ENCODE measurements at places on chromosomes 5 and 9.

DNA sequence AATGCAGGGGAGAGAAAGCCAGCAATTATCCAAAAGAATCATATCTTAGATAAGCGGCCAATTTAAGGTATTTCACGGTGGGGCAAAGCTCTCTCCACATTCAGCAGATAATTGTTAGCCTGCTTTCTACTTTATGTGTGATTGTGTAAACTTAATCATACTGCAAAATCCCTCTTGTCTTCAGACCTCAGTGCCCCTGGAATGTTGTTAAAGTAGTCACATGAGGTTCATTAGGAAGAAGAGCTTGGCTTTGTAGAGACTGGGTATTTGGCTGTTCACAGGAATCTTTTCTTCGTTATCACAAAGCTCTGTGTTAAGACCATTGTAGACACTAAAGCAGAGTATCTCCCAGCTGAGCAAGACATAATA, 127.0 kb downstream of the RFK start:
- no peak for DNase-seq

GRCh38 chr5:65394087-65394486, 87.6 kb downstream of the ADAMTS6 start:
- DNase-seq: no peak

DNA sequence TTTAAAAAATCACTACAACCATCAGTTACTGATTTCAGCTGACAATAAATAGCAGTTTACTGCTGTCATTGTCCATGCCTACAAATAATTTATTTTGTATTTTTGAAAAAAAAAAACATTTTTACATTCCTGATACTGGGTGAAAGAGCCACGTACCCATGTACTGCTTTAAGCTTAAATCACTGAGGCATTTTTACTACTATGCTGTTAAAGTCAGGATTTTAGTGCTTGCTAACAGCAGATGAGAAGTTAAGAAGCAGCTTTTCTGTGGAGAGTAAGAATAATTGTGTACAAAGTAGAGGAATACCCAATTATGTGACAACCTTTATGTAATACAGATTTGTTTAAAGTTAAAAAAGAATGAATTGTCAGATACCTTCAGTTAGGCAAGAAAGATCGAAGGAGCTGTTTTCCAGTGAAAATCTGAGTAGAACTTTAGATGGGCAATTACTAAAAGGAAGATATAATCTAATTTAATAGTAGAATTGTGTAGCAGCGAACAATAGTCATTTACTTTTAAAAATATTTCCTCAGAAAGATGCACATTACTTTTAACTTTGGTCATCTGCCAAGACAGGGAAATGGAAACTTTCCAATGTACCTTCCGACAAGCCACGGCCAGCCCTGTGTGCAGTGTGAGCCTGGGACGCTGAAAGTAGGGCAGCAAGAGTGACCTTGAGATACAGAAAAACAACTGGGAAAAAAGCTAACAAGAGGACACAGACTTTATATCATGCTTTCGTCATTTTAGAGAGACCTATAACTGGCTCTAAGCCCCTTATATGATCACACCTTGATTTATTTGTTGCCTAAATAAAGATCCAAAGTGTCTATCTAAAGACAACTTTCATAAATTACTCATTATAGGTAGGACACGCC, 39.9 kb downstream of the RHOBTB3 start:
- no peak for DNase-seq

DNA sequence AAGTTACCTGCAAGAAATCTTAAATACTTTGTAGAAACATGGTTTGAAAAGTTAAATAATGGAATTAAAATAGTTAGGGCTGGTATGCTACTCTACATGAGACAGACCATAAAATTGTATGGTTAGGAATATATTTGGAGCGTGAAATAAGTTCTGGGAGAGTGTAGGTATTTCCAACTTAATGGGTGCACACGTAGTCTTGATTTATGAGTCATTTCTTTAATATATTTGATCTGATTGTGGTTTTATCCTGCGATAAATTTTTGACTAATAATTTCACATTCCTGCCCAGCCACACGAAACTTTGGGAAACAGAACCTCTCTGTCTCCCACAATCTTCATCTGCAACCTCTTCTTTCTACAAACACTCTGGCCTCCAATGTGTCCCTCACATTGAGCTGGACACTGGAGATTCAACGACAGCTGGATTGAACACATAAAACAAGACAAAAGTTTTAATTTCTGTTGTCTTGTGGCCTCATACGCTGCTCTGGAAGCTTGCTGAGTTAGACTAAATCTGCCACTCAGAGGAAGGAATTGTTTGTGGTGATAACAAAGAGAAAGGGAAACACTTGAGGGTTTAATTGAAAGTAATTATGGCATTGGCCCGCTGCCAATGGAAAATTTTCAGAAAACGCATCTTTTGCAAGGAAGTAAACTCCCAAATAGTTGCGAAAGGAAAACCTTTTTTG, 201.8 kb upstream of the ZNF608 start:
- DNase-seq: no peak

DNA sequence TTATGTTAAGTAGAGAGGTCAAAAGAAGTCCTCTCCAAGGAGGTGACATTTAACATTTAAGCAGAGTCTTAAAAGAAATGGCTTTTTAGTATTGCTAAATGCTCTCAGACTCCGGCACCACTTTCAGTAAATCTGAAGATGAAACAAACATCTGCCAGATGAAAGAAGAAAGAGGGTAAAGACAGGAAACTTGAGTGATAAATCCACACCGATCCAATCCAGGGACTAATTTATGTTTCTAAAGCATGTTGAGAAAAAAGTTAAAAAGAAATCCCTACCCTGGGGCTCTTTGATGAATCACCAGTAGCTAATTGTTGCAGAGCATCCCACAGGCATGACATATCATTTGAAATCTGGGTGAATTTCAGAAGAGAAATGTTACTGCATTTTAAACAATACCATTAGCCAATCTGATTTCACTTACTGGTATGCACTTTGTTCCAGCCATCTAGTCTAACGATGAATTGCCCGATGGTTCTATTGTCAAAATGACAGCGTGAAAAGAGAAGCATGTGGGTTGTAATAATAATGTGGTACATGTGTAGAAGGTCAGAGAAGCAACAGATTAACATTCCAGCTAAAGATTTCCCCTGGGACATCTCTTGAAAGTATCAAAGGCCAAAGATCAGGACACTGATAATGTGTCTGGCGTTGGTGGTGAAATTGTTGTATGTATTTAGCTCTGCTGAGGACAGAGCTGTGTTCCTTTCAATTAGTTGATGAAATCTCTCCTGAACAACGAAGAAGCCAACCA, 485.7 kb downstream of the CSNK1G3 start:
- DNase-seq: no peak

Measured in D341Med (cell line).